Thyroid gland (tissue), 4 donors: ENCODE measurements at places on chromosomes 1 and 21. TPM values are rescaled to one million over a fixed set of nuclear protein-coding genes. Genes with fewer than 3 reads are reported as not detected.

Gene CSMD2
- total RNA-seq = not detected

Gene WDR64
- total RNA-seq = not detected

Gene SMPDL3B
- total RNA-seq = 29.5 TPM

Gene PSEN2
- total RNA-seq = 26.3 TPM

Gene SPATA1
- total RNA-seq = 0.13 TPM

Gene ZNF593OS
- not detected for total RNA-seq

Gene DARS2
- 24.0 TPM for total RNA-seq

Gene TTC39A
- 13.6 TPM for total RNA-seq

Gene FCRL6
- total RNA-seq = 0.71 TPM

- no peak overlapping the region for H3K4me3 ChIP-seq
- H3K36me3 ChIP-seq = no peaks in the 10 kb centered on the region
These were observed 209.5 kb downstream of the ZP4 start for GRCh38 chr1:237681210-237681609.

- no peak overlapping the region for H3K4me3 ChIP-seq
- H3K27ac ChIP-seq = no peak overlapping the region
- no peaks in the 10 kb centered on the region for H3K27me3 ChIP-seq
- no peaks in the 10 kb centered on the region for H3K36me3 ChIP-seq
- DNase-seq = no peak
These were observed 7.4 kb upstream of the CTBS start for GRCh38 chr1:84581648-84582047.

GRCh38 chr1:77929806-77930205 lies 41.4 kb downstream of the NEXN start:
- DNase-seq = no peak
- H3K4me1 ChIP-seq = no peaks in the 10 kb centered on the region
- H3K4me3 ChIP-seq = no peak overlapping the region
- H3K27ac ChIP-seq = no peak overlapping the region

GRCh38 chr1:229913489-229913888 lies 153.5 kb upstream of the GALNT2 start:
- no peaks in the 10 kb centered on the region for H3K27me3 ChIP-seq
- H3K36me3 ChIP-seq = no peaks in the 10 kb centered on the region
- no peak overlapping the region for H3K4me3 ChIP-seq
- H3K27ac ChIP-seq = no peak overlapping the region
- DNase-seq = peak; percentile 47

- no peak overlapping the region for H3K27ac ChIP-seq
- H3K4me3 ChIP-seq = no peak overlapping the region
- H3K27me3 ChIP-seq = no peaks in the 10 kb centered on the region
- peaks cover 4% of the 10 kb centered on the region for H3K4me1 ChIP-seq
- H3K36me3 ChIP-seq = no peaks in the 10 kb centered on the region
These were observed 203.4 kb downstream of the HS2ST1 start for GRCh38 chr1:87117761-87118368.

GRCh38 chr1:29237852-29238619 lies 1.7 kb downstream of the PTPRU start:
- H3K4me3 ChIP-seq = peak overlapping the region; percentile 32
- H3K27me3 ChIP-seq = no peaks in the 10 kb centered on the region
- peaks cover 16% of the 10 kb centered on the region for H3K4me1 ChIP-seq
- H3K27ac ChIP-seq = peak overlapping the region; percentile 53
- no peaks in the 10 kb centered on the region for H3K36me3 ChIP-seq
- peak; percentile 49 for DNase-seq

DNA sequence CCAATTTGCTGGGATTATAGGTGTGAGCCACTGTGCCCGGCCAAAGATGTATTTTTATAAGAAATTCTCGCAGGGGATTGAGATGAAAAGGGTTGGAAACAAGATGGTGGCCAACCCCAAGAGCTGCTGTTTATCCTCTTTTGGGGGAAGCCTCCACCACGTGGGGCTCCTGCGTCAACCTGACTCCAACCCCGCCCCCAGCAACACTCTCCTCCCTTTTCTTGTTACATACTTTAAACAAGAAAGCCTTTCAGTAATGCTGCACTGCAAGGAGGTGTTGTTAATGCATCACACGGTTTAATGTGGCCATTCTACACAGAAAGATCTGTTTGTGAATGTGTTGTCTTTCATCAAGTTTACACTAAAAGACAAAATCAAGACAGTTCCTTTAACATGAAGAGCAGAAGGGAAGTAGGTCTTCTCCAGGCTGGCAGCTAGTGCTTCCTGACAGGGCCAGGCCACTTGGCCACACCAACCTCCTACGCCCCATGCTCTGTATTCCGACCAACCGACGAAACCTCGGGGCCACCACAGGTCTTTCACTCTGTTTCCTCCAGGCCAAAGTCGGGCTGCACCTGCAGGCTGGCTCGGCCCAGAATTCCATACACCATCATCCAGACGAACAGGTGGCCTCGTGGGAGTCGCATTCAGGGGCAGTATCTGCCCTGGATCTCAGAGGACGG lies 25.9 kb downstream of the C2CD2 start:
- no peaks in the 10 kb centered on the region for H3K27me3 ChIP-seq
- H3K27ac ChIP-seq = peak overlapping the region; percentile 91
- no peak overlapping the region for H3K4me3 ChIP-seq
- H3K36me3 ChIP-seq = no peaks in the 10 kb centered on the region

GRCh38 chr1:89855413-89856123 lies 34.7 kb downstream of the LRRC8D start:
- no peaks in the 10 kb centered on the region for H3K36me3 ChIP-seq
- no peak overlapping the region for H3K4me3 ChIP-seq
- H3K27ac ChIP-seq = no peak overlapping the region
- no peak for DNase-seq
- no peaks in the 10 kb centered on the region for H3K27me3 ChIP-seq
- H3K4me1 ChIP-seq = no peaks in the 10 kb centered on the region

DNA sequence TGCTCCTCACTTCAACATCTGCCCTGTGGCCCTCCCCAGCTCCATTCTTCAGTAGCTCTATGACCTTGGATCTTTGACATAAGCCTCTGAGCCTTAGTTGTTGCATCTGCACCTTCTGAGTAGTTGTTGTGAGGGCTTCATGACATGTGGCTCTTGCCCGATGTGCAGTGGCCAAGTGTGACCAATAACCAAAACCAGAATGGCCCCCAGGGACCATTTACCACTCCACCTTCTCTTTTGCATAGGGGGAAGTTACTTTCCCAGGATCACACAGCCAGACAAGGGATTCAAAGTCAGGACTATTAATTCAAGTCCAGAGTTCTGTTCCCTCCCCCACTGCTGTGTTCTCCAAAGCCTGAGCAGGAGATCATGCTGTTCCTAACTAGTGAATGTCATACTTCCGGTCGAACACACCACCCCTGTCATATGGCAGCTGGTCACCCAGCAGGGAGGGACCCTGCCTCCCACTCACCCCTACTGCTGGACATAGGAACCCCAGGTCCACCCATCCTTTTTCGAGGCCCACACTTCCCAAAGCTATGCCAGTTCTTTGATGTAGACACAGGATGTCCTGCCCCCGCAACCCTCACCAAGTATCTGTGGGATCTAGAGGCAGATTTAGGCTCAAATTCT lies 4.0 kb downstream of the FGR start:
- H3K4me3 ChIP-seq = no peak overlapping the region
- peak overlapping the region; percentile 75 for H3K27ac ChIP-seq
- H3K4me1 ChIP-seq = peaks cover 60% of the 10 kb centered on the region
- peak; percentile 33 for DNase-seq

DNA sequence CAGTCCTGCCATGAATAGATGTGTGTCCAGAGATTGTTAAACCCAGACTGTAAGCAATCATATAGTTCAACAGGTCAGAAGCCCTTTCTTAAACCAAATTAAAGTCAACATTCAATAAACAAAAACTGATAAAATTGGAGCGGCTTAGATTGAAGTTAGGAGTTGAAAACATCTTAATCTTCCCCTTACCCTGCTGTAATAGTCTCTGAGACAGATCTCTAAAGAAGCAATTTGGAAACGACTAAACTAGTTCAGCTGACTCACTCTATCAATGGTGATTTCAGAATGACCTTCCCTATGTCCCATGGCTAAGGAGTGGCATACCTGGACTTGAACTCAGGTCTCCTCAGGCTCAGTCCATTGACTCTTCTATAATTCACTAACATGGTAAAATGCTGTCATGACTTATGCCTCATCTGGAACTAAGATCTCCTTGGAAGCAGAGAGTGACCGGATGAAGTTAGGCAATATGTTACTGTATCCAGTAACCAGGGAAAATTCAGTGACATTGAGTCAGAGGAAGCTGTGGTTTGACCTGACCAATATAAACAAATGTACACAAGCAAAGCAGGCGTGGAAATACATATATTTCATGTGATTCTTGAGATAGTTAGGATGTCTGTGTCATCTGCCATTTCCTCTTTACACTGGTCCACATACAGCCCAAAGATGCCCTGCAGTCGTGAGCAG lies 30.1 kb downstream of the SGIP1 start:
- H3K27ac ChIP-seq = peak overlapping the region; percentile 31
- no peaks in the 10 kb centered on the region for H3K4me1 ChIP-seq
- DNase-seq = no peak
- H3K27me3 ChIP-seq = no peaks in the 10 kb centered on the region
- no peak overlapping the region for H3K4me3 ChIP-seq
